RKO (cell line): ENCODE measurements at places on chromosomes 7 and 10.

- DNase-seq: no peak
Observed at GRCh38 chr7:134452419-134452838, 6.5 kb downstream of the AKR1B1 start.

DNA sequence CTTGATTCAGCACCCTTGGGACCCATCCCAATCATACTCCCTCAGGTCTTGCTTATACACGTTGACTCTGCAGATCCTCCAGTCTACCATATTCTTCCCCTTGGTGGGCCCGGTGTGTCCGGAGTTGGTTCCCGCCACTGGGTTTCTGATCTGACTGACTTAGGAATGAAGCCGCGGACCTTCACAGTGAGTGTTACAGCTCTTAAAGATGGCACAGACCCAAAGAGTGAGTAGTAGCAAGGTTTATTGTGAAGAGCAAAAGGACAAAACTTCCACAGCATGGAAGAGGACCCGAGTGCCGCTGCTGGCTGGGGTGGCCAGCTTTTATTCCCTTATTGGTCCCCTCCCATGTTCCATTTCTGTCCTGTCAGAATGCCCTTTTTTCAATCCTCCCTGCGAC is 5.9 kb upstream of the GDF10 start:
- no peak for DNase-seq

DNA sequence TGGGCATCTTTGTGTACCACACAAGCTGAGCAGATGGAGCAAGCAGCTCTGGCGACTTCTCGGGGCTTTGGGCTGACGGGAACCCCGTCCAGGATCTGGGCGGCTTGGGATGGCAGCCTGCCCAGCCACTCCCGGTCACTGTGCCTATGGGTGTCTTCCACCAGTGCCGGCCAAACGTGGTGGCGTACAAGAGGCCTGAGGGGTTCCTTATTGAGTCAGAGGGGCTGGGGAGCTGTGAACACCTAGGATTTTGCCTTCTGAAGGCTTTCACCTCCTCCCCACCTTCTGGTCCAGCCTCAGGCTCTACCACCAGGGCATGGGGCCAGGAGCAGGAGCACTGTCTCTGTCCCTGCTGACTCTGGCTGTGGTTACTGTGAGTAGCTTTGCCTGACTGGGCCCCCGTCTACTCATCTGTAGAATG is 71.8 kb upstream of the PPIF start:
- no peak for DNase-seq

GRCh38 chr7:147584771-147585193 is 1005.8 kb upstream of the C7orf33 start:
- no peak for DNase-seq

DNA sequence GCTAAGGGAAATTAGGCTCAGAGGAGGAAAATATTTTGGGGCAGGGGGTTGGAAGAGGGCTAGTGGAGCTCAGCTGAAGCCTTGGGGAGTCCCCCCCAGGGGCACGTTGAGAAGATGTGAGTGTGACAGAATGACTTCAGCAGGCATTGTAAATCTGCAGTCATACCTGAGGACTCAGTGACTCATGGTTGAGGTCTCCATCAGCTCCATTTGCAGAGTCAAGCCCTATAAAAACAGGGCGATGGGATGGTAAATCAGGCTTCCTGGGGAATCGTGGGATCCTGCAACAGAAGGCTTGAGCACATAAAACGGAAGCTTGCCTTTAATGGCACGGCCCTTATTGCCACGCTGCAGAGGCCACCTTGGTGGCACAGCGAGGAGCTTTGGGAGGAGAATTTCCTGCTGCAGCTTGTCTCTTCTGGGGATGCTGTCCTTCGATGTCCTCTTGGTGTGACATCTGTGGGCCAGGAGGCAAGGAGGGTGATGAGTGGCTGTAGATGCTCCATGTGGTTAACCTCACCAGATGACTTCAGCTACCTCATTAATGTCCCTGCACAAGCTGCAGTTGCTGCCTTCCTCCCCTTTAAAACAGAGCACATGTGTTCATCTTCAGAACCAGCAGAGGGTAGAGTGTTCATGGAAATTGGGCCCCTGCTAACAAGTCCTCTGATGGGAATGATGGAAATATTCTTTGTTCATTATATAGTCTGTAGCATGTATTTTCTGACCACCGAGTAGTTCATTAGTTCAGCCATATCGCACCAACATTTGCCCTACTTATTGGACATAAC is 285.9 kb downstream of the LRMDA start:
- DNase-seq: no peak

- no peak for DNase-seq
Observed at GRCh38 chr10:90642136-90642535, 215.7 kb downstream of the HTR7 start.

GRCh38 chr7:83306502-83306901 is 143.8 kb upstream of the PCLO start:
- DNase-seq: peak; percentile 9

- DNase-seq: peak; percentile 58
Observed at GRCh38 chr10:102152545-102152890, 329 bp downstream of the NOLC1 start.

DNA sequence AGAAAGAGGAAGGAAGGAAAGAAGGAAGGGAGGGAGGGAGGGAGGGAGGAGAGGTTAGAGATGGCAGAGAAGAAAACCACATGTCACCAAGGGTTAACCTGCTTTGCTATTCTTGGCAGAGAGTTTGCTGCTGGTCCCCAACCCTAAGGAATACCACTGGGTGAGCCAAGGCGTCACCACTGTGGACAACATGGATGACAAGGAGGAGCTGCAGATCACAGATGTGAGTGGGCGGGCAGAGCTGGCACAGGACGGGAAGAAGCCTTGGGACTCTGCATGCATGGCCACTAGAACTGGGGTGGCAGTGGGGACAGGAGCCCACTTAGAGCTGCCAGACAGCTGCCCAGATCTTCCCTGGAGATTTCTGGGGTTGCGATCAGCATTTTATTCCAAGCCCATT is 17.2 kb upstream of the MYH16 start:
- no peak for DNase-seq

GRCh38 chr10:79079054-79079397 is 10.3 kb downstream of the ZMIZ1 start:
- no peak for DNase-seq

DNA sequence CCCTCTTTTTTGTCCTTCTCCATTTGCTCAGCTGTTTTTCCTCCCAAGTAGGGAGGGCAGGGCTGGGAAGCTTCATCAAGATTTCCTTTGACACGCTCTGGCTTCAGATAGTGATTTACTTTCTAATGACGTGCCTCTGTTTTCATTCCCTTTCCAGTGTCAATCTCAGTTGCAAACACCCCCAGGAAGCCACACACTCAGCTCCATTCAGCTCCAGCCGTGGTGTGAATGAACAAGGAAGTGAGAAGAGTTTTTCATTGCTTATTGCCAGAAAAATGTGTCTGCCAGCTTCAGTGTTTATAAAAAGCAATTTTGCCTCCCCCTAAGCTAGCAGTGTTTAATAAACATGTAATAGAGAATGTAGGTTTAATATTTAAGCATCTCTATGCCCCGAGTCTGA is 108.7 kb upstream of the DPP6 start:
- no peak for DNase-seq

DNA sequence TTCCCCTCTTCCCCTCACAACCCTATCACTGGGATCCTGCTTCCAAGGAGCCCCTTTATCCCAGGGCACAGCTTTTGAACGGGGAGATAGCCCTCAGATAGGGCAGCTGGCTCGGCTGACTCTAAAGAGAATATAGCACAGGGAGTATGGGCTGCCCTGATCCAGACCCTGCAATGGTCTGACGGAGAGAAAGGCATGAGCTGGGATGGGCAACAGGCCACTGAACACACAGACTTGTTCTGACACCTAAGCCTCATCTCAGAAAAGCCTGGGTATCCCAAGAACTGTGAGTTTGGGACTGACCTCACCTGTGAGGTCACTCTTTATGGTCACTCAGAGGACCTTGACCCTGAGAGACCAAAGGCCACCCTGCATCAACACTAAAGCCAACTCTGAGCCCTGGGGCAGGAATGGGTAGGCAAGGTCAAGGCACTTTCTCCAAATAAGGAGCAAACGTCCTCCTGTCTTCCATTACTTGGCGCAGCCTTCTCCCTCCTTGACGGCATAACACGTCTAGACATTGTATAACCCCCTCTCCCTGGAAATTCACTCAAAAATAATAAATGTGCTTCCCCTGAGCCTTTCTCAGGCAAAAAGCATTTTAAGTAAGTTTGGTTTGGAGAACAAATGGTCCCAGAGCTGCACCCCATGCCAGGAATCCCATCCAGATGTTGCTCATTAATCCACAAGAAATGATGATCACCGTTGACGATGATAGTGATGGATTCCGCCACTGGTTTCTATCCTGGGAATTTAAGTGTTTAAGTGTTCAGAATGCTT is 8.2 kb upstream of the LRRC18 start:
- no peak for DNase-seq

DNA sequence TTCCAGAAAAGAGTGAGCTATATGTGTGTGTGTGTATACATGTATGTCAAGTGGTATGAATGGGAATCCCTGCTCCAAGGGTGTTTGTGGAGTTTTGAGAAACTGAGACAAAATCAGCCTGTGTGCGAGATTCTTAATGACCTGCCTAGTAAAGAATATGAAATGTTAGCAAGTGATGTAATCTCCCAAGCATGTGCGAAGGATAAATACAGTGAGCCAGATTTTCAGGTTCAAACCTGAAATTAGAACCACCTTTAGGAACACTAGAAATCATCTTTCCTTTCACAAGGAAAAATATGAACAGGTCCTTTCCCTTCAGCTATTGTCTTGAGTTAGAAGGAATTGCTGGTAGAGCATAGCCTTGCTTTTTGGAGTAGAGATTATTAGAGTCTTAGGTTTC is 457.6 kb downstream of the LRMDA start:
- no peak for DNase-seq

DNA sequence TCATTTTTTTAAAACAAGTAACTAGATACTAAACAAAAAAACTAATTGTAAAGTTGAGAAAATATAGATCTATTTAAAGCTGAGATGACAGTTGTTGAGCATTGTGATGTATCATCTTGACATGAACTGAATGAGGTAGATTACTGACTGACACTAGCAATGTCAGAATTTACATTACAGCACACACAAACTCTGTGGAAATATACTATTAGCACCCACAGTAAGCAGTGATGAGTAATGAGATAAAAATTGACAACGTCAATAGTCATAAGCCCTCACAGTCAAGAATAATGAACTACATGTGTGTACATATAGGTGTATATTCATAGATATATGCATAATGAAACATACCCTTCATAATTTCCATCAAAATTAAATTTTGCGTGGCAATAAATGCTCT is 368.4 kb downstream of the TFEC start:
- DNase-seq: peak; percentile 46

DNA sequence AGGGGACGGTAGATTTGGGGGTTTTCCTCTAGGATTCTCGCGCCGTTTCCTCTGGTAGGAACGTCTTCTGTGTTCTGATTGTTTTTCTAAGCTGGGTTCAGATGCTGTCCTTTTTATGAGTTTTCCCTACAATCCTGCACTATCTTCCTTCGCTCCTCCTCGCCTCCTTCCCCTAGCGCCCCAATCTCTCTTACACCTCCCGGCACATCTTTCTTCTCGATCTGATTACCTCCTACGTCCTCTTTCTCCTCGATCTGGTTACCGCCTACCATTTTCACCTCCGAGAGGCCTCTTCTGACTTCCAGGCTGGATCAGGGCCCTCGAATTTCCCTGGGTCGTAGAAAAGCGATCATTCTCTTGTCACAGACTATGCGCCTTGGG is 413 bp downstream of the BUD31 start:
- DNase-seq: peak; percentile 51

- no peak for DNase-seq
Observed at GRCh38 chr10:34581801-34582532, 233.1 kb downstream of the PARD3 start.

- no peak for DNase-seq
Observed at GRCh38 chr7:10146271-10146670, 827.4 kb upstream of the PHF14 start.

DNA sequence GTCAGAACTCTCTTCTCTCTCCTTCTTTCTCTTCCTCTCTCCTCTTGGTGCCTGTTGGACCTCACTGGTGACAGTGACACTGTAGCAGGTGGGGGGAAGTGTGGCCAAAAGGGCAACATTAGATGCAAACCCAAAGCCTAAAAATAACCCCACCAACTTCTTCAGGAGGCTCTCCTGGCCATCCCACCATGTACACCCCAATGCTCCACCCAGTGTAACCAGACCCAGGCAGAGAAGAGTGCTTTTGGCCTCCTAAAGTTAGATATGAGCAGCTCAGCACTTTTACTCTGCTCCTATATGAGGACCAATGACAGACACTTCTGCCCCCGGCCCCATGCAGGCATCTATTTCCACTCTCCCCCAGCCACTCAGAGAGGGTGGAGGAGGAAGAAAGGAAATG is 5.5 kb downstream of the MYOZ1 start:
- no peak for DNase-seq

GRCh38 chr10:44821290-44821689 is 89.8 kb upstream of the TMEM72 start:
- no peak for DNase-seq

DNA sequence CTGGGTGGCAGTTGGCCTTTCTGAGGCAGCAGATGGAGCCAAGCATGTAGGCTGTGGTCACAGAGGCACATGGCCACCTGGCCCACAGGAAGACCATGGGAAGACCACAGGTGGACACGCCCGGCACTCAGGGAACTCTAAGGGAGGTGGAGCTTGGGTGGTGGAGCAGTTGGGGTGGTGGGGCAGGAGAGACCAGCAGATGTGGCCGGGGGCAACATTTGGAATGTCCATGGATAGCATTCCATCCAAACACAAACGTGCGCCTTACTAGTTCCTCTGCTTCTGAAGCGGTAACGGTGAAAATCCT is 290.9 kb downstream of the PTPRN2 start:
- DNase-seq: no peak

GRCh38 chr10:12844811-12845483 is 156.6 kb downstream of the CCDC3 start:
- DNase-seq: peak; percentile 66
